ENCODE measurements at places on chromosomes 1 and 21.
A peak's percentile ranks its signal among the peaks of the same experiment; 100 is the strongest.

DNA sequence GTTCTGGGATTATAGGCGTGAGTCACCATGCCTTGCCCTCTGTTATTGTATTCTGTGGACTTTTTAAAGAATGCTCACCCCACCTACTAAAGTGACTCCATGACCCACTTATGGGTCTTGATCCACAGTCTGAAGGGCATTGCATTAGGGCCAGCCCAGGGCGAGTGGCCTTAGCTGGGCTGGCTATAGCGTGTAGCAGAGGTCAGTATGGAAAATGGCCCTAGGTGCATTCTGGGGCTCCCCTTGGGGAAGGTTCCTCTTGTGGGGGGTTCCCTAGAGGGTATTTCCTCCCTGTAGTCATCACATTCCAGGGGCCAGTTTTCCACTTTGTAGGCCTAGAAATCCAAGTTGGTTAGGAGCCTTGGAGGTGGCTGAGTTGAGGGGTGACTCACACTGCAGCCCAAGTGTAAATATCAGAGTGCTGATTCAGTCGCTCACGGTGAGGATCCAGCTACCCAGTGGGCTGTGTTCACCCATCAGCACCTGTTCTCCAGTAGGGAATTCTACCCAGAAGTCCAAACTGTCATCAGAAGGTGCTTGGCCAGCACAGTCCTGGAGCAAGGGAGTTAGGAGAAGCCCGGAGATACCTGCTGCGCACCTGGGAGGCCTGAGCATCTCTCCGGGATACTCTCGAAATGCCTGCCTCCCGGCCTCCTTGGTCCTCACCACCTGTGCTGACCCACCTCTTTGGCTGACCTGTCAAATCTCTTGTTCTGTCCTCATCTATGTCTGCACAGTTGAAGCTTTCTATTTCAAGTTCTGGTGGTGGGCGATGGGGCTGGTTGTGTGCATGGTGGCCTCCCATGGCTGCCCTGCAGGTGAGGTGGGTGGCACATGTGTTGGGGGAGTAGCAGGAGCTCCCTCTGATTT, 52.2 kb downstream of the NENF start:
- DNase-seq: no peak

- DNase-seq: no peak
These were observed 74.7 kb downstream of the LEPR start for GRCh38 chr1:65495137-65495536.

GRCh38 chr1:9684801-9685200, 33.3 kb downstream of the PIK3CD start:
- no peak for DNase-seq

DNA sequence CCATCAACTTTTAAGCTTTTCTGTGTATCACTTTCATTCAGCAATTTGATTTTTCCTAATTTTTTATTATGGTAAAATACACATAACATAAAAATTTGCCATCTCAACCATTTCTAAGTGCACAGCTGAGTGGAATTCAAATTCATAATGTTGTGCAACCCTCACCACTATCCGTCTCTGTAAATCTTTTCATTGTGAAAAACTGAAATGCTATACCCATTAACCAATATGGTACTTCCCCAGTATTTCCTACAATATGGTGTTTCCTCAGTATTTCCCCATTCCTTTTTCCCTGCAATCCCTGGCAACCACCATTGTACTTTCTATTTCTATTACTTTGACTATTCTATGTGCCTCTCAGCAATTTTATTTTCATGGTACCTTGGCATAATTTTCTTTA, 6.8 kb downstream of the STPG1 start:
- no peak for DNase-seq

DNA sequence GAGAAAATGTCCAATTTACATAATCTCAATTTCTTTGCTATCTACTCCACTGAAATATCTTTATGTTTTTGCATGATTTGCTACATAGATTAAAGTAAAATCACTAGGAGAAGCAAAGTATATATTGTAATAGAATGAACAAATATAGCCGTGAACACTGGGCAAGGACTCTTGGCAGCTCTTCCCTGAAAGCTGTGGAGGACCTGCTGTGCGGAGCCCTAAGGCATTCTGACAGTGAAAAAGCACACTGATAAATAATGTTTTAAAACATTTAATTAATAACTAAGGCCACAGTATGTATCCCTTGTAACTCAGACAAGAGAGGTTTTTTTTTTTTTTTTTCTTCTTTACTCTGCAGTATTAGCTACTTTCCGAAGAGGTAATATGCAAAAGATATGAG, 256.1 kb upstream of the DPYD start:
- no peak for DNase-seq

- DNase-seq: no peak
These were observed 4.4 kb downstream of the SLC19A1 start for GRCh38 chr21:45537746-45538291.

GRCh38 chr21:40057331-40057730, 190.1 kb downstream of the PCP4 start:
- DNase-seq: no peak

DNA sequence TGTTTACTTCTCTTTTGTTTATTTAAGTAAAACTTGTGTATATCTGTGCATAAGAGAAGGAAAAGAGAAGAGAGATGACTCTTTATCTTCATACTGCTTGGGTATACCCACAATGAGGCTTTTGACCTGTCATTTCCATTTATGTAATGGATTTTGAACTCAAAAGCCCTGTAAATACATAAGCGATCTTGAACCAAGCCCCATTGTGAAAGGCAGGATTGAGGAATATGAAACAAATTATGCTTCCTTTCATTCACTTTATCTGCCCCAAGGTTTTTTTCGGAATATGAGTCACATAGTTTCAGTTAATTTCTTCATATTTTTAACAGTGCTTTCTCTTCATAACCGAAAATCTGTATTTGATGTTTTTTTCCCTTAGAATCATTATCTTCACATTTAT, 21.4 kb downstream of the CNST start:
- no peak for DNase-seq

DNA sequence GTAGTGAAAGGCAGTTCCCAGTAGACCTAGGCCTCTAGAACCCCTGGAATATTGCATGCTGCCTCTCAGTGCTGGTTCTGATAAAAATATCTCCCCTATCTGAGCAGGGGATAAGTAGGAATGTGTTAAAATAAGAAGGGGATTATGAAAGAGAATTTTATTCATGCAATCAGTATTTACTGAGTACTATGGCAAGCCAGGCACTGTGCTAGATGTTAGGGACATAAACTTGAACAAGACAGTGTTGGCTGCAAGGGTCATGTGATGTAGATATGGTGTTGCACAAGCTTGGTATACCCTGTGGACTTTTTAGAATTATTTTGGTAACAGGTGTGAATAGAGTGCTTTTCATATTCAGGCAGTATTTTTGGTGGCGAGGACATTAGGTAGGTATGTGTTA, 23.6 kb downstream of the NOS1AP start:
- DNase-seq: no peak

GRCh38 chr1:223223091-223223995, 80.3 kb upstream of the TLR5 start:
- DNase-seq: no peak

DNA sequence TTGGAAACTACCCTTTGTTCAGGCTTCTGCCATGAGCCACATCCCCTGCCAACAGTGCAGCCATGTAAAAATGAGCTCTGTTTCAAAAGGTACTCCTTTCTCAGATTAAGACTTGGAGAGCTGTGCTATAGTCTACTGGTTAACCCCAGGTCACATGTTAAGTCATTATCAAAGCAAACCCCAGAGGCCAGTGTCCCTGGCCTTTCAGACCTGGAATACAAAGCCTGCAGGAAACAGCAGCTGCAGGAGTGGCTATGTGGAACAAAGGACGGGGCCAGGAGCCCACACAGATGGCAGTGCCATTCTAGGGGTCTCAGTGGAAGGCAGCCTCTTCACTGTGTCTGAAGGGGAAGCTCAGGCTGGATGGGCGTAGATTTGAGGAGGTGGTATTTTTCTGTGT, 6.7 kb downstream of the ZNF496 start:
- DNase-seq: no peak

GRCh38 chr21:18776936-18777335, 373.4 kb upstream of the TMPRSS15 start:
- DNase-seq: no peak

DNA sequence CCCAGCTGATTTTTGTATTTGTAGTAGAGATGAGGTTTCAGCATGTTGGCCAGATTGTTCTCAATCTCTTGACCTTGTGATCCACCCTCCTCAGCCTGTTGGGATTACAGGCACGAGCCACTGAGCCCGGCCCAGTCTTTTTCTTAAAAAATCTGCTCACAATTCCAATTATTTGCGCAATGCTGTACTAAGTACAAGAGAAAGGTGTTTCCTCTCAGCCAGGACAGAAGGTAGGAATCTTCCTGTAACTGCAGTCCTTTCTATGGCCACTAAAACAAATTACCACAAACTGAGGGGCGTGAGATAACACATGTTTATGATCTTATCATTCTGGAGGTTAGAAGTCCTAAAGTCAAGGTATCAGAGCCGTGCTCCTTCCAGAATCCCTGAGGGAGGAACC, 6.9 kb upstream of the CBR3 start:
- DNase-seq: no peak

DNA sequence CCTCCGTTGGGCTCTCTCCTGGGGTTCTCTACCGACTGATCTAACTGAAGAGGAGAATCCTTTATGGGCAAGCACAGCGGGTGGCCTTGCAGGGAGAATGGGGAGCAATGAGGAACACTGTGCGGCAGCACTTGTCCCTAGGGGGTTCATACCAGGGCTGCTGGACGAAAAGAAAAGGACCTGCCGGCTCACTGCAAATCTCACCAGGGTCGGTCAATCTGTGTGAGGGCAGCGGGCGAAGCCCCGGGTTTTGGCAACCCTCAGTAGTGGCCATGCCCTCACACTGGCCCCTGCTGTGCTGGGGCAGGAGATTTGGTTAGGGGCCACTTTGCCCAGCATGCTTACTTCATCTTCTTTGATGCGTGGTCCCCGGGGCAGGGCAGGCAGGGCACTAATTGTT, 5.9 kb downstream of the LHX9 start:
- no peak for DNase-seq

DNA sequence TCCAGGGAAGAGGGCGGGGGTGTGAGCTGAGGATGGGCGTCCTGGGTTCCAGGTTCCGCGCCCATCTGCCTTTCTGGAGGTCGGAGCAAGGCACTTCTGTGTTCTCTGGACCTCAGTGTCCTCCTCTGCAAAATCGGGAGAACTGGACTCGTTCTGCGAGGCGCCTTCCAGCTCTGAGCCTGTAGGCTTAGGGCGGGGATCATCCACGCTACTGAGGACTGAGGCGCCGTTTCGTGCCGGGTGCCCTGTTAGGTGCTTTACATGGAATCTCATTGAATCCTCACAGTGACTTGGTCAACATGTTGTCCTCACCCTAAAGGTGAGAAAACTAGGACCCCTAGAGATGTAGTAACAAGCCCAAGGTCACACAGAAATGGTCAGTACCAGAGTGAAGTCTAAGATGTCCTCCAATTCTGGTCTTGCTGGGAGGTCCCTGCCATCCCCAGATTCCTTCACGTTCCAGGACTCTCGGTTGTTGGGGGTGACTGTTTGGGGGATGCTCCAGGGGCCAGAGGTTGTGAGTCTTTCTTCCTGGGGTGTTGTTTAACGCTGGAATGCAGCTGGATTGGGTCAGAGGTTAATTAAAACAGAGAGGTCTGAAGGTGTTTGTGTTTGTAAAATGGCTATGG, 677 bp downstream of the PRKAA2 start:
- DNase-seq: no peak

DNA sequence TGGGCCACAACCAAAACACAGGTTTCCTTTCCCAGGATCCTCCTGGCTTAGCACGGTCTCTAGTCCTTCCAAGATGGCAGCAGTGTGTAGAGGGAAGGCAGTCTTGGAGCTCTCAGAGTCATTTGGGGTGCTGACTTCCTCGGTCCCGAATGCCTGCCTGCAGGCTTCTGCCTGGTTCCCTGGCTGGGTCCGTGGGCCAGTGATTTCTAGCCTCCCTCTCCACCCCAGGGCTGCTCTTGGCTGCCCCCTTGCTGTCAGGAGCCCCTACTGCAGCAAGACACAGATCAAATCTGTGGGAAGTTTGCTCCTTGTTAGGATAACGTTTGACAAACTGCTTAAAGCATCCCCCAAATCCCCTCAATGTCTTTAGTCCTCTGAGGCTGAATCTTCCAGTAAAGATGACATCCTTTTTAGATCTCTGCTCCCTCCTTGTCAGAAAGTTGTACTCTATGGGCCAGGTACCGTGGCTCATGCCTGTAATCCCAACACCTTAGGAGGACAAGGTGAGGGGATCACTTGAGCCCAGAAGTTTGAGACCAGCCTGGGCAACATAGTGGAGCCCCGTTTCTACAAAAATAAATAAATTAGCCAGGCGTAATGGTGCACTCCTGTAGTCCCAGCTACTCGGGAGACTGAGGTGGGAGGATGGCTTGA, 272.5 kb downstream of the RRAGC start:
- DNase-seq: peak; percentile 30

GRCh38 chr1:1616045-1616790, 918 bp downstream of the MIB2 start:
- peak; percentile 60 for DNase-seq

Measured in right kidney (tissue), 9 donors.